ENCODE measurements at places on chromosomes 5 and 9.

DNA sequence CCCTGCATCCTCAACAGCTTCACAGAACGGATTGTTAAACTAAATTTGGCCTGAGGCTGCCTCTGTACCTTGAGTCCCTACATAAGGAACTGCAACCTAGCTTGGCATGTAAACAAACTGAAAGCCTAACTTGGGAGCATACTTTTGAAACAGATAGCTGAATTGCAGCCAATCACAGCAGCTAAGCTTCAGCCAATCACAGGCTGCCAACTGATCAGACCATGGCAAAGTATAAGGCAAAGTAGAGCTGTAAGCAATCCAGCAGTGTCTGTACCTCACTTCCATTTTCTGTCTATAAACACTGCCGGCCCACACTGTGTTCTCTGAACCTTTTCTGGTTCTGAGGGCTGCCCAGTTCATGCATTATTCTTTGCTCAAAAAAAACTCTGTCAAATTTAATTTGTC is 8.9 kb upstream of the ZNF483 start:
- H3K36me3 ChIP-seq = no peaks in the 10 kb centered on the region
- no peak overlapping the region for H3K4me3 ChIP-seq
- H3K27me3 ChIP-seq = no peaks in the 10 kb centered on the region

DNA sequence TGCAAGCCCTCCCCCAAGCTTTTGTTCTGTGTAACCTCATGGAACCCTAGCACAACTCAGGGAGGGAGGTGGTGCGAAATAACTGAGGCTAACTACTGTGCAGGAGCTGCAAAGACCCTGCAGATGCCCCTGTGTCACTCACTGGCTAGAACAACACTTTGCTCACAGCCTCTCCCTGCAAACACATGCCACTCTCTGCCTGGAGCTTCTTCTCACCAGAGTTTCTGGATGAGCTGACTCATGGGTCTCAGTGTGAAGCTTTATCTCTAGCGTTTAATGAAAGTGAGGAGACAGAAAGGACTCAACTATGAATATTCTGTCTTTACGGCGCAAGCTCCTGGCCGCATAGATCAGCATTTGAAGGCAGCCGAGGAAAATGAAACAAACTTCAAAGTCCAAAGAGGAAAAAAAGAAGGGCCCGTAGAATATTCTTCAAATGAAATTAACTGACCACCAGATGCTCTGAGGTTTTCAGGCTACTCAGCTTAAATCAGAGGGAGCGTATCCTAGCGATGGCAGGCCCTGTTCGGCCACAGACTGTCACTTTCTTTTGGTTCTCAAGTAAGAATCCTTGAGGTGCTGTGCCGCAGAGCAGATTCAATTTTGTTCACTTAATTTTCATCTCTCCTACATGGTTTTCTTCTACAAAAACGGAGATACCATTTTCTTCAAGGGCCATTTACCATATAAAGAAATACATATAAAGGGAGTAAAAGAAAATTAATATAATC is 77.7 kb upstream of the TAS2R1 start:
- no peak overlapping the region for H3K27ac ChIP-seq
- no peaks in the 10 kb centered on the region for H3K36me3 ChIP-seq
- DNase-seq = no peak
- H3K4me1 ChIP-seq = no peaks in the 10 kb centered on the region
- no peaks in the 10 kb centered on the region for H3K27me3 ChIP-seq
- no peak overlapping the region for H3K4me3 ChIP-seq

- peak; percentile 26 for DNase-seq
- no peaks in the 10 kb centered on the region for H3K4me1 ChIP-seq
- no peaks in the 10 kb centered on the region for H3K27me3 ChIP-seq
These were observed 94.3 kb downstream of the PRKACG start for GRCh38 chr9:68919661-68920060.

- H3K27ac ChIP-seq = no peak overlapping the region
- peaks cover 12% of the 10 kb centered on the region for H3K36me3 ChIP-seq
- H3K4me1 ChIP-seq = no peaks in the 10 kb centered on the region
- H3K27me3 ChIP-seq = no peaks in the 10 kb centered on the region
- no peak for DNase-seq
These were observed 34.4 kb downstream of the SRD5A1 start for GRCh38 chr5:6667648-6668047.

DNA sequence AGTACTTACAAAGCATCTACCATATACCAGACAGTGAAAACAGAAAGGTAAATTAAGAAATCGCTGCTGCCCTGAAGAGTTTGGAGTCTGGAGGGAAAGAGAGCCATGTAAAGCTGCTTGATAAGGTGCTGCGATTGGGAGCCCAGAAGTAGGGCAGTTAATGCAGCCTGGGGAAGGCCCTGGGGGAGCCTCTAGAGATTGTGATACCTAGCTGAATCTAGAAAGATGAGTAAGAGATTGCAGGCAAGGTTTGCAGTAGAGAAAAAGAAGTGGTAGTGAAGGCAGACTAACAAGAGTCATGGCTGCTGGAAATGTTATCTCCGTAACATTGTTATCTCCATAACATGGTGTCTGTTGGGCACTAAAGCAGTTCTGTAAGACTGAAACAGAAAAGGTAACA is 24.0 kb upstream of the GLIPR2 start:
- H3K4me1 ChIP-seq = no peaks in the 10 kb centered on the region
- H3K27me3 ChIP-seq = no peaks in the 10 kb centered on the region
- H3K36me3 ChIP-seq = peaks cover 19% of the 10 kb centered on the region
- H3K4me3 ChIP-seq = no peak overlapping the region
- H3K27ac ChIP-seq = no peak overlapping the region
- DNase-seq = no peak

DNA sequence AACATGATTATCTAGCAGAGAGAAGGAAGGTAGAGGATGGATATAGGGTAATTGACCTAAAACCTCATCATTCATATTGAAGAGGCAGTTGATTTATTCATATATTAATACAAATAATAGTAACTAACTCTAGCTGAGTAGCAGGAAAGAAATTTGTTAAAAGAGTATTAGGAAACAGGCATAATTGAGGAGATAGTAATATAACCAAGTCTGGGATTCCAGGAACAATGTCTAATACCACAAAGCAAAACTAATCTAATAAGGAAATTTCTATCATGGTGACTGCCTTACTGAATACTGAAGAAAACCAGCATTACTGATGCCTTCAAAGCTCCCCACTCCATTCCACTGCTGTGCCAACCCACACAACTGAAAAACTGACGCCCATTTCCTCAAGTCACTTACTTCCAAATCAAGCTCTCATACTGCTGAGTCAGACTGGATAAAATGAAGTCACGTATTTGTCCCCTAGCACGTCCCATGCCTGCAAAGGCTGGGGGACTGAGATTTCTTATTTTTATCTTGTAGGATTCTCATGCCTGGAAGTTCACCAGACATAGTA is 153.9 kb downstream of the SMC2 start:
- no peaks in the 10 kb centered on the region for H3K4me1 ChIP-seq
- no peak overlapping the region for H3K4me3 ChIP-seq
- no peaks in the 10 kb centered on the region for H3K27me3 ChIP-seq
- H3K36me3 ChIP-seq = no peaks in the 10 kb centered on the region
- H3K27ac ChIP-seq = no peak overlapping the region
- no peak for DNase-seq

GRCh38 chr5:64292611-64293215 is 127.1 kb downstream of the RNF180 start:
- no peaks in the 10 kb centered on the region for H3K4me1 ChIP-seq
- H3K27me3 ChIP-seq = no peaks in the 10 kb centered on the region
- no peak overlapping the region for H3K27ac ChIP-seq

GRCh38 chr9:127105805-127106465 is 16.5 kb downstream of the ANGPTL2 start:
- no peaks in the 10 kb centered on the region for H3K27me3 ChIP-seq
- no peak overlapping the region for H3K27ac ChIP-seq
- H3K4me1 ChIP-seq = peaks cover 15% of the 10 kb centered on the region
- H3K4me3 ChIP-seq = no peak overlapping the region
- no peak for DNase-seq

GRCh38 chr9:72048850-72049249 is 11.6 kb downstream of the C9orf57 start:
- no peak for DNase-seq
- no peak overlapping the region for H3K27ac ChIP-seq
- no peaks in the 10 kb centered on the region for H3K36me3 ChIP-seq
- no peaks in the 10 kb centered on the region for H3K27me3 ChIP-seq
- H3K4me1 ChIP-seq = no peaks in the 10 kb centered on the region

DNA sequence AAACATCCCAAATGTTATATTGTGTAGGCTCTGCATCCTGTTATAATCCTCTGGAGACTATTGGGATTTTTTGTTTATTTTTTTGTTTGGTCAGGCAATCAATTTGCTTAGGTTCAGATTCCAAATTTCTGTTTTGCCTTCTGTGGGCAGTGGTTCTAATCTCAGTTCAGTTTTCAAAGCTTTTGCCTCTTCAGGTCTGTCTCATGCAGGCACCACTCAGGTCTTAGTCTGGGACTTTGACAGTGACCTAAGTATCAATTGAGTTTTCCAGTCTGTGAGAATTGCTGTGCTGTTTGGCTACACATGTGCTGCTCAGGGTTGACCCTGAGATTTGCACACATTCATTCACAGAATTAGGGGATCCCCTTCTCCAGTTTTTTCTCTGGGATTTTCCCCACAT is 14.1 kb downstream of the SNX2 start:
- no peak for DNase-seq
- H3K36me3 ChIP-seq = no peaks in the 10 kb centered on the region
- no peaks in the 10 kb centered on the region for H3K27me3 ChIP-seq
- H3K4me1 ChIP-seq = no peaks in the 10 kb centered on the region

DNA sequence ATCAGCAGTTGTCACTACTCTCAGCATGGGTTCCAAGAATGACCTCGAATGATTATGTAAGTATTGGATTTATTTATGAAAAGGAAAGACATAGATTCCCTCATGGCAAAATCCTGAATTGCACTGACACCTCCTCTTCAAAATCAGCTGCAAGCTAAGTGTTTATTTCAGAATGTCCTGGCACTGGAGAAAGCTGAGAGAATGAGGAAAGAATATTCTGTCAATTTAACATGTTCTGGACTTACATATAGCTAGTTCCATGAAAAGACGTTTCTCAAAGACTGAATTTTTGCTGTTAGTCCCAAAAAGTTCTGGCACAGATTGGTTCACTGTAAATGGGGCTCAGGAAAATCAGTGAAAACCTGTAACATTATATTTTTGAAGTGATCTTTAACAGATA is 120.3 kb downstream of the NREP start:
- H3K36me3 ChIP-seq = no peaks in the 10 kb centered on the region
- H3K4me3 ChIP-seq = no peak overlapping the region
- H3K27ac ChIP-seq = no peak overlapping the region
- no peaks in the 10 kb centered on the region for H3K27me3 ChIP-seq
- peak; percentile 53 for DNase-seq
- peaks cover 6% of the 10 kb centered on the region for H3K4me1 ChIP-seq

DNA sequence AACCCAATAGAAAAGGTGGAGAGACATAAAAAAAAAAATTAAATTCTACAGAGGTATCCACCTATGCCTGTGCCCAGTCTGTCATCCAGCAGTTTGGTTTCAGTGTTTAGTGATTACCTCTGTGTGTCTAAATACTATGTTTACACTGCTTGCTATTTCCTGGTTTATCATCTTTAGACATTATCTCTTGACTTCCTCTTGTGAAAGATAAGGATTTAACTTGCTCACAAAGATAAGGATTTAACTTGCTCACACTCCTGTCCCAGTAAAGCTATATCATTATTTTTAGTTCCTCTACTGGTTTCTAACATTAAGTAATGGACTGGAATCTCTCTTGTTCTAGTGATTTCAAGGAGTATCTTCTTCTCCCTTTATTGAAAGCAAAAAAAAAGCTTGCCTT is 53.9 kb upstream of the ZFR start:
- no peak overlapping the region for H3K4me3 ChIP-seq
- DNase-seq = no peak
- H3K4me1 ChIP-seq = peaks cover 8% of the 10 kb centered on the region
- H3K27ac ChIP-seq = no peak overlapping the region

DNA sequence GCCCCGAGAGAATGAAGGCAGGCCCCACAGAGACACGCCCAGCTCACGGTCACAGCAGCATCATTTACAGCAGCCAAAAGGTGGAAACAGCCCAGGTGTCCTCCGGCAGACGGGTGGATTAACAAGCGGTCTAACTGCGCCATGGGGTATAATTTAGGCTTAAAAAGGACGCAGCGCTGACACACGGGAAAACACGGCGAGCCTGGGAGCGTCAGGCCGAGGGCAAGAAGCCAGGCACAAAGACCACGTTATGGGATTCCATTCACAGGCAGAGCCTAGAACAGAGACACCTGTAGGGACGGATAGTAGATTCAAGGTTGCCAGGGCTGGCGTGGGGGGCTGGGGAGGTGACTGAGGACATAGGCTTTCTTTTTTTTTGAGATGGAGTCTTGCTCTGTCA is 36.9 kb upstream of the TMEM250 start:
- H3K4me3 ChIP-seq = no peak overlapping the region
- H3K36me3 ChIP-seq = no peaks in the 10 kb centered on the region
- H3K4me1 ChIP-seq = no peaks in the 10 kb centered on the region
- no peak for DNase-seq
- no peak overlapping the region for H3K27ac ChIP-seq
- H3K27me3 ChIP-seq = peaks cover 54% of the 10 kb centered on the region

DNA sequence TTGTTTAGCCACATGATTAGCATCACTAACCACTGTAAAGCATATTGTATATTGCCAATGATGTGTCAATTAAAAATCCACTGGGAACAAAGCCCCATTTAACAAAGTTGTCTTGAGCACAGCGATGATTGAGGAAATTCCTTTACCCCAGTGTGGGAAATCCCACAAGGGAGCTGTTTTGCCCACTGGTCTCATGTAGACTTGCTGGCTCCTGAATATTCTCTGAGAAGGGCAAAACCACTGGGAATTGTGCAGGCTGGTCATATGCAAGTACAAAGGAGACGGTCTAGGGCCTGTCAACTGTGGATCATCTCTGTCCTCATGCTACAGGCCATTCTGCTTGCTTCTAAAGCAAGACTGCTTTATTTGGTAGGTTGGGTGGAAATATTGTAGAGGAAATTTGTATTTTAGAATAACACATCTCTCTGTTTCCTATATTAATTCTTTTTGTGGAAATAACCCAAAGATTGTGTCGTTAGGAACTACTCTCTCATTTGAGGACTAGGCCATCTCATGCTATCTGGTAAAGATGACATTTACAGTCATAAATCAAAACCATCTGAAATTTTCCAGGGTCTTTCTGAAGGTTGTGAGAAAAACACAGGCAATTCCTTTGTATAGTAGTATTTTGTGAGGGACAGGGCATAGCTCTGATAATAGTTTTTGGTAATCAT is 60.2 kb downstream of the PARP8 start:
- no peak for DNase-seq
- H3K36me3 ChIP-seq = no peaks in the 10 kb centered on the region
- H3K4me3 ChIP-seq = no peak overlapping the region
- H3K27ac ChIP-seq = no peak overlapping the region
- H3K27me3 ChIP-seq = no peaks in the 10 kb centered on the region

GRCh38 chr5:151039665-151040064 is 19.3 kb downstream of the GPX3 start:
- H3K36me3 ChIP-seq = peaks cover 84% of the 10 kb centered on the region
- H3K4me3 ChIP-seq = no peak overlapping the region
- no peak overlapping the region for H3K27ac ChIP-seq
- H3K27me3 ChIP-seq = no peaks in the 10 kb centered on the region
- DNase-seq = no peak
- peaks cover 34% of the 10 kb centered on the region for H3K4me1 ChIP-seq

Measured in muscle of leg (tissue), 16 donors.